ENCODE measurements at places on chromosomes 7 and 10.
A peak's percentile ranks its signal among the peaks of the same experiment; 100 is the strongest.

- H3K4me1 ChIP-seq, result peaks cover 3% of the 10 kb centered on the region
- H3K27me3 ChIP-seq, result no peaks in the 10 kb centered on the region
- H3K36me3 ChIP-seq, result peaks cover 3% of the 10 kb centered on the region
- H3K4me3 ChIP-seq, result no peak overlapping the region
Observed at GRCh38 chr7:151469281-151469680, 29.3 kb upstream of the CRYGN start.

DNA sequence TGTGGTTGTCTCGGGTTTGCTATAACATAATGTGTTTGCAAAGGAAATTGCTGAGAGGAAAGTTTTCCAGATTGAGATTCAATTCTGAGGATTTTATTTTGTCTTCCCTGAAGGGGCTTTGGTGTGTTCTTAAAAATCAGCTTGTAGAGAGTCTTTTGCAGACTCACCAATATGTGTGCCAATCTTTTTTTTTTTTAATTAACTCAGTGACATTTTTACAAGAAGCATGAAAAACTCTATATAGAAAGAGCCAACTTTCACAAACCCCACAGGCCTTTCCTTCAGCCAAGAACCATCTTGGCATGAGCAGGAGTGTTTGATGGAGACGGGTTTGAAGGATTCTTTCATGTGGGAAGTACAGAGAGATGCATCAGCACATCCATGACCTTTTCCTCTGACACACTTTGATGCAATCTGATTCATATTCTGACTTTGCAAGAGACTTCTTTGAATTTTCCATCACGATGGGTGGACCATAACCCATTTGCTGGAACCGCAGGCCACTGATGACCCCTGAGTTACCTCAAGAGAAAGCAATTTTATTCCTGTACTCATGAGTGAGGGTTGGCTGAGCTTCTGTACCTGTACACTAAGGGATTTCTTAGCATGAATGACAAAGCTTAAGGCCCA, 892.6 kb downstream of the XPNPEP1 start:
- H3K27me3 ChIP-seq, result no peaks in the 10 kb centered on the region
- H3K4me1 ChIP-seq, result no peaks in the 10 kb centered on the region
- no peak overlapping the region for H3K27ac ChIP-seq
- no peak overlapping the region for H3K4me3 ChIP-seq
- H3K36me3 ChIP-seq, result no peaks in the 10 kb centered on the region

DNA sequence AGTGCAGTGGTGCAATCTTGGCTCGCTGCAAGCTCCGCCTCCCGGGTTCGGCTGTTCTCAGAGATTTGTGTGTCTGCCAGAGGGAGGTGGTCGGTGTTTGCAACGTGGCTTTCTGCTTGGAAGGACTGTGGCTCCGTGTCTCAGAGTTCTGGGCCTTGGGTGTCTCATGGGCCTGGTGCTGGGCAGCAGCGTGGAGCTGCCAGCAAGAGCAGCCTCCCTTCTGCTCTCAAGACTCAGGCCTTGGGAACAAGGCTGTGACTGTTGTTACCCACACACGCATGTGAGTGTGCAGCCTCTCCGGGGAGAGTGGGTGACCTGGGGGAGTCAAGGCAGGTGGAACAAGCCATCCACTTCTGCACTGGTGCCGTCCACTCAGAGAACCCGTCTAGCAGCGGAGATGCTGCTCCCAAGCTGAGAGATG, 52.0 kb downstream of the VIPR2 start:
- H3K36me3 ChIP-seq, result no peaks in the 10 kb centered on the region
- H3K27ac ChIP-seq, result no peak overlapping the region
- H3K4me3 ChIP-seq, result no peak overlapping the region

DNA sequence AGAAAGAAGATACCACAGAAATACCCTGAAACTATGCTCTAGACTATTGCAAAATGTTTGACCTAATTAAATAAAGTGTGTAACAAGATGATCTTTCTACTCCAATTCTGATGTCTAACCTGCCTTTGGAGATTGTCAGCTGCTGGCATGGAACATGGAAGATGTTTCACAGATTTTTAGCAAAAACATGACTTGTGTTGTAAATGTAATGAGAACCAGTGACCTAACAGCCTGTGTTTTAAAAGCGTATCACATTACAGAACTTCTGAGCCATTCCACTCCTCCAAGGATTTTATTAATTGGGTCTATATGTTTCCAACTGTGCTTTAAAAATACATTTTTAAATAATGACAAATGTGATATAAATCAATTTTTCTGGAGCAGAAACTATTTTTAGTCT, 526.3 kb upstream of the SEMA3D start:
- no peaks in the 10 kb centered on the region for H3K4me1 ChIP-seq
- no peak overlapping the region for H3K27ac ChIP-seq
- H3K27me3 ChIP-seq, result no peaks in the 10 kb centered on the region
- no peaks in the 10 kb centered on the region for H3K36me3 ChIP-seq
- H3K4me3 ChIP-seq, result no peak overlapping the region

GRCh38 chr10:24415455-24416125, 206.7 kb downstream of the KIAA1217 start:
- no peaks in the 10 kb centered on the region for H3K27me3 ChIP-seq
- no peak overlapping the region for H3K4me3 ChIP-seq
- no peaks in the 10 kb centered on the region for H3K36me3 ChIP-seq
- H3K4me1 ChIP-seq, result no peaks in the 10 kb centered on the region

- no peaks in the 10 kb centered on the region for H3K27me3 ChIP-seq
- no peak overlapping the region for H3K27ac ChIP-seq
- no peaks in the 10 kb centered on the region for H3K4me1 ChIP-seq
- DNase-seq, result peak; percentile 41
- H3K4me3 ChIP-seq, result no peak overlapping the region
Observed at GRCh38 chr7:79282070-79282694, 171.3 kb downstream of the MAGI2 start.

- H3K27ac ChIP-seq, result no peak overlapping the region
- no peak for DNase-seq
- no peak overlapping the region for H3K4me3 ChIP-seq
- H3K4me1 ChIP-seq, result no peaks in the 10 kb centered on the region
- H3K27me3 ChIP-seq, result no peaks in the 10 kb centered on the region
- no peaks in the 10 kb centered on the region for H3K36me3 ChIP-seq
Observed at GRCh38 chr10:125206623-125207022, 46.3 kb upstream of the CTBP2 start.

DNA sequence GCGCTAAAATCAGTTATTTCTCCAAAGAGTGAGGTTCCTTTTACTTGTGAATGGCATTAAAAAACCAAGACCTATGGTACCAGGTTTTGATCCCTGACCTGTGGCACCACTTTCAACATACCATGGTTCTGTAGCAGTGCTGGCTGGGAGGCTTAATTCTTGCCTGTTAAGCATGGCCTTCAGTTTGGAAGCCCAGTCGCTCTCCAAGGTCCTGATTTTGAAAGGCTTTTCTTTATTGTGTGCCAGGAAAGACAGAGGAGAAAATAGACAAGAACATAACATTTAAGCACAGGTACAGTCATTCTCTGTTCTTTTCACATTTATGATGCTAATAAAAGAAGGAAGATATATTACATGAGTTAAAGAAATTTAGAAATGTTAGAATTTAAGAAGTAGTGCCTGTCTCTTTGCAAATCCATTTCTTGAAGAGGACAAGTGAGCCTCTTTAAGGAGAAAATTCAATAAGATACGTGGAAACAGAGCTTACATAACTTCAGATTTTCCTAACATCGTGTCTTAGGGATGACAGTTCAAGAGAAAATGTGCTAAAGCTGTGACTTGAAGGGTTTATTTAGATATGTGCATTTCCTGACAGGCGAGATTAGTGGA, 357.6 kb downstream of the DPP6 start:
- H3K27me3 ChIP-seq, result no peaks in the 10 kb centered on the region
- no peak overlapping the region for H3K4me3 ChIP-seq
- no peak overlapping the region for H3K27ac ChIP-seq
- no peaks in the 10 kb centered on the region for H3K4me1 ChIP-seq
- peak; percentile 70 for DNase-seq

DNA sequence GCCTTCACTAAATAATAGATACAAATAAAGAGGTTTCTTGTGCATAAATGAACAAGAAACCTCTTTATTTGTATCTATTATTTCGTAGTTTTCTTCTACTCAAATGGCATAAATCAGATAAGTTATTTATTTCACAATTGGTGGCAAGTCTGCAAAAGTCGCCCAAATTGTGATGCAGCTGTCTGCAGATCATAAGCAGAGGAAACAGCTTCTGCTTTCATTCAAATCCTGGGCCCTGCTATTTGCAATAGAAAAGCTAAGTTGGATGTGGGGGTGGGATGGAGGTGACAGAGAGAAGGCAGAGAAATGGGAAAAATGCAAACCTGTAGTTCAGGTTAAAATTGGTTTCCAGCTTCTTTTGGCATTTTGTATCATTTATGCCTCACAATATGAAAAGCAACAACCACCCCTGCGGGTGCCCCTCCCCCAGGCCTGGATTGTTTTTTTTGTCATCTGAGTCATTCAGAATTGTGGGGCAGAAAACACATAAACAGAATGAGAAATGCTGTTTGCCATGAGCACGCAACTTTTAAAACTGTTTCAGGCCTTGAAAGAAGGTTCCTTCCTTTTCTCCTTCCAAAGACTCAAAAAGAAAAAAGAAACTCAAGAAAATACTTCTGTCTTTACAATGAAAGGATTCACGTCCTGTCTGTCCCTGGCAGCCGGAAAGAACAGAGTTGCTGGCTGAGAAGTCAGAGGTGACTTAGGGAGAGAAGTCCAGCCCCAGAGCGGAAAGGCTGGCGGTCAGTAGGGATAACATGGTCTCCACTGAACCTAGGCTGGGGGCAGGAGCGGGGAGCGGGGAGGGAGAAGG, 132.9 kb downstream of the BAMBI start:
- H3K27ac ChIP-seq, result no peak overlapping the region
- H3K36me3 ChIP-seq, result no peaks in the 10 kb centered on the region
- DNase-seq, result peak; percentile 47
- H3K27me3 ChIP-seq, result no peaks in the 10 kb centered on the region

DNA sequence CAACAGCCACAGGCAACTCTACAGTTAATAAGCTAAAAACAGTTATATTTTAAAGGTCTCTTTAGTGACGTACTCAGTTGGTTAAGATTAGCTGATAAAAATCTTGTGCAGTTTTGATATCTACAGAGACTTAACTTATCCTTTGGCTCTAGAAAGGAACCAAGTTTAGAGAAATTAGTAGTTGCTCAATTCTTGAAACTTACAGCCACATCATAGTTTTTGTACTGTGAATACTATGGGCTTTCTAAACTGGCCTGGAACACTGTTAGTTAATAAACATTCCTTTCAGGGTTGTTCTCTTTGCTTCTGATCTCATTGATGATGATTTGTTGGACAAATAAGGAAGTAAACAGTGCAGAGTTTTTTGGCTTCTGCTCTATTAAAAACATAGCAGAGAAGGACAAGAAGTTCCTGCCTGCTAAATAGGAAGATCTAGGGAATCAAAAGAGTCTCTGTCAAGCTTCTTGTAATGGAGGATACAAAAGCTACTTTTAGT, 73.1 kb downstream of the MKLN1 start:
- H3K27me3 ChIP-seq, result no peaks in the 10 kb centered on the region
- no peak for DNase-seq
- H3K36me3 ChIP-seq, result no peaks in the 10 kb centered on the region
- H3K4me1 ChIP-seq, result no peaks in the 10 kb centered on the region
- no peak overlapping the region for H3K27ac ChIP-seq

DNA sequence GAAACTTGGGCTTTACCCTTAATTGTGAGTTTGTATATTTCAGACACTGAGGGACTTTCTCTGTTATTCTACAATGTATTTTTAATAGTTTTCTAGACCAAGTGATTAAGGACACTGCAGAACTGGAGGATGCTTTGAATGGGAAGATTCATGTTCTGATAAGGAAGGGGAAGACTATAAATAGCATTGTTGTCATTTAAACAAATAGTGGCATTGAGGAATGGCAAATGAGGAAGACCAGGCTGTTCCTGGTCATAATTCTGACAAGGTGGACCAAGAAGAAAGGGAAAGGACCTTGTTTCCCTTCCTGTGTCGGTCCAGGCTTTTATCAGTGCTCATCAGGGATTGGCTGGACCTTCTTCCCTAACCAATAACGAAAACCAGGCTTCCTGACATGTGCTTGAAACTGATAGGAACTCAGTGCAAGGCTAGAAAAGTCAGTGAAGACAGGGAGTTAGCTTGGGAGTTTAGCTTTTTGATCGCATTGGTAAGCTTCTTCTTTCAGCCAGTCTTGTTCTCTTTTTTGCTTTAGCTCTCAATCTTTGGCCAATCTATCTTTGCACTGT, 116.2 kb downstream of the ITGA8 start:
- H3K36me3 ChIP-seq, result no peaks in the 10 kb centered on the region
- H3K27ac ChIP-seq, result no peak overlapping the region
- no peak overlapping the region for H3K4me3 ChIP-seq
- no peak for DNase-seq
- no peaks in the 10 kb centered on the region for H3K27me3 ChIP-seq

DNA sequence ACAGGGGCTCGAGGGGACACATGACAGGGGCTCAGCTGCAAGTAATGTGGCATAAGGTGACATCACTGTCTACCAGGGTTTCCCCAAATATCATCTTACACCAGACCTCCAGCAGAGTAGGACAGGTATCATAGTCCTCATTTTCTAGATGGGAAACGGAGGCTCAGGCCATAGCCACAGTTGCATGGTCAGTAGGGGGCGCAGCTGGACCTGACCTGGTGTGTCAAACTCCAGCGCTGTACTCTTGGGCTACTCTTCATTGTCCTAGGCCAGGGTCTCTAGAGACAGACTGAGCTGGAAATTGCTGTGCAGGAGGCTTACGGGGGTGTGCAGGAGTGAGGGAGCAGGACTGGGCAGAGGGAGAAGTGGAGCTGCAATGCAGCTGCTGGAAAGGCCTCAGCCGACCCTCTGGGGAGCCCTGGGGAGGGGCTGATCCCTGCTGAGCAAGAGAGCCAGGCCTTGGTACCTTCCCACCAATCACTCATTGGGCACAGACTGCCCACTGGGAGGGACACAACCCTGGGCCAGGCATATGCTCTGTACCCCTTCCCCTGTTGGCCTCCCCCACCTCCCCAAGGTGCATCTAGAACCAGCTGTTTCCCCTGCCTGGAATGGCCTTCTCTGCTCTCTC, 89.9 kb downstream of the CDH23 start:
- H3K4me3 ChIP-seq, result no peak overlapping the region
- no peaks in the 10 kb centered on the region for H3K27me3 ChIP-seq
- peak; percentile 77 for DNase-seq
- no peaks in the 10 kb centered on the region for H3K4me1 ChIP-seq

DNA sequence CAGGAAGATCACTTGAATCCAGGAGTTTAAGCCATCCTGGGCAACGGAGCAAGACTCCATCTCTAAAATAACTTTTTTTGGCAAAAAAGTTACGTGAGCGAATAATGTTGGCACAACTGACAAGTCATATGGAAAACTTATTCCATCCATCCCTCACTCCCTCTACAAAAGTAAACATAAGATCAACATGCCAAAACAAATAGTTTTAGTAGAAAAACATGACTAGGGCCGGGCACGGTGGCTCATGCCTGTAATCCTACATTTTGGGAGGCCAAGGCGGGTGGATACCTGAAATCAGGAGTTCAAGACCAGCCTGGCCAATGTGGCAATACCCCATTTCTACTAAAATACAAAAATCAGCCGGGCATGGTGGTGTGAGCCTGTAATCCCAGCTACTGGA, 25.6 kb downstream of the SLC25A16 start:
- no peaks in the 10 kb centered on the region for H3K27me3 ChIP-seq
- H3K4me1 ChIP-seq, result no peaks in the 10 kb centered on the region
- H3K36me3 ChIP-seq, result no peaks in the 10 kb centered on the region
- no peak overlapping the region for H3K27ac ChIP-seq
- H3K4me3 ChIP-seq, result no peak overlapping the region

Data from mesendoderm (in vitro differentiated cells).